ENCODE measurements at places on chromosomes 7 and 10.

- DNase-seq = no peak
Observed at GRCh38 chr7:141585592-141586510, 34.6 kb downstream of the AGK start.

GRCh38 chr10:73506491-73506890 is 10.7 kb upstream of the PPP3CB start:
- DNase-seq = no peak

DNA sequence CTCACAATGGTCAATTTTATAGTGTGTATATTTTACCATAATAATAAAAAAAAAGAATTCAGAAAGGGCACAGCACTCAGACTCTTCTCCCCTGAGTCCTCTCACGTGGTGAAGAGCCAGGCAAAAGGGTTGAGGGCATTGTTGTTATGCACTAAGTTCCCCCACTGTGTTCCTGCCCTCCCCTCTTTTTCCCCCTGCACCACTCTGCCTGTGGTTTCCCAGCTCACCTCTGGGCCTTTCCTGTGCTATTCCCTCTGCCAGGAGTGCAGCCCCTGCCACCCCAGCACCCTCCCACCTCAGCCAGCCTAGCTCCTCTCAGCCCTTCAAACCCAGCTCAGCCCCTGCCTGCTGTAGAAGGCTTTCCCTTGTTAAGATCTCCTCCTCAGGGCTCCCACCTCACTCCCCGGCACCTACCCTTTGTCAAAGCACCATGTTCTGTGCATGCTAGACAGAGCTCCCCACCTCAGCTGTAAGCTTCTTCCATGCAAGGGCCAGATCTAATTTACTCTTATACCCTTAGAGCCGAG is 108.5 kb downstream of the KCNMA1 start:
- no peak for DNase-seq

DNA sequence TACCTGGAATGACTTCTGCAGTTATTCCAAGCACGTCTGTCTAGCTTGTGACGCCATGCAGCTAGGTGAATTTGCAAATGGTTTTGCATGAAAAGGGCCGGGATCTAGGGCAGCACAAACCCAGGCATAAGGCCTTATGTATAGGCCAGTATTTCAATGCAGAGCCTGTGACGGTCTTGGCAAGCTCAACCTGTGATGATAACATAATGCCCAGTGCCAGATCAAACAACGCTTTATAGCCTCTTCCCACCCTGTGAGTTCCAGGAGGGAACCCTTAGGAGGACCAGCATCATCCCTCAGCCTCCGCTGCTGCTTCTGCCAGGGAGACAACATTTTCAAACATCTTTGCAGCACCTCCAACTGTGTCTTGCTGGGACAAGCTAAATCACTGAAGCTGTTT is 390.7 kb downstream of the INHBA start:
- no peak for DNase-seq

- no peak for DNase-seq
Observed at GRCh38 chr10:128553755-128554154, 427.5 kb upstream of the MKI67 start.

DNA sequence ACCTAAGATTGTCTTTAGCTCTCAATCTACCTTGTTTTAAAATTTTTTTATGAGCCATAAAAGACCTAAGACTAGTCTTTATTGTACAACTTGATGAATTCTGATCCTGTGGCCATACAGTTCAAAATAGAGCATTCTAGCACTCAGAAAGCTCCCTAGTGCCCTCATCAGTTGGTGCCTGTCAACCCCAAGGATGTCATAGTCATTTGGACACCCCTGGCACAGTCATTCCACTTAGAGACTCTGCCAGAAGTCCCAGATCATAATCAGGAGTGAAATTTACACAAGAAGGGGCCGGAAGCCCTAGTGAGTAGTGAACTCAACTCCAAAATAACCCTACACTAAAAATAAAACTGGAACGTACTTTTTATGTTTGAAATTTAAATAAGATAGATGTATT is 80.0 kb upstream of the INSIG1 start:
- DNase-seq = no peak

GRCh38 chr10:75115137-75115536 is 3.7 kb downstream of the SAMD8 start:
- no peak for DNase-seq

- DNase-seq = no peak
Observed at GRCh38 chr7:34237493-34237849, 332.1 kb downstream of the BMPER start.

DNA sequence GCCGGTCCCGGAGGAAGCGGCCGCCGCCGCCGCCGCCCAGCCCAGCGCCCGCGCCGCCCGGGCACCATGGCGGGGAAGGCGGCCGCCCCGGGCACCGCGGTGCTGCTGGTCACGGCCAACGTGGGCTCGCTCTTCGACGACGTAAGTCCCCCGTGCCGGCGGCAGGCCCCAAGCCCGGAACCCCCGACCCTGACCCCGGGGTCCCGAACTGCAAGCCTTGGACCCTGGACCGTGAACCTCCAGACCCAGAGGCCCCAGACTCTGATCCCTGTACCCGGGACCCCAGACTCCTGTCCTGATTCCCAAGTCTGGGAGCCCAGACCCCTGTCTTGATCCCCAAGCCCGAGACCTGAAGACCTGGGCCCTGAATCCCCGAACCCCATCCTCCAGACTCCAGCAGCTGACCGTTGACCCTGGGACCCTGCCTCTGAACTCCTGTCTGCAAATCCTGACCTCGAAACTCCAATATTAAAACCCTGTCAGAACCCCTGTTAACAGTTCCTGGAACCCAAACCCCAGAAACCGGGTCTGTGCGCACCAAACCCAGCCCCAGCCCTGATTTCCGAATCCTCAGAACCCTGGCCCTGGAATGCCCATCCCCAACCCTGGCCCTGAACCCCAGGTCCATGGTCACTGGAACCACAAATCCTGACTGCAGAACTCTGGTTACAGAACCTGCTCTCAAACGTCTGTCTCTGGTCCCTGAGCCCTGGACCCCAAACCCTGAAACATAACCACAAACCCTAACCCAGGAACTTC is 623 bp downstream of the INPP5A start:
- DNase-seq = no peak

GRCh38 chr10:115975506-115975905 is 297.5 kb downstream of the GFRA1 start:
- no peak for DNase-seq

DNA sequence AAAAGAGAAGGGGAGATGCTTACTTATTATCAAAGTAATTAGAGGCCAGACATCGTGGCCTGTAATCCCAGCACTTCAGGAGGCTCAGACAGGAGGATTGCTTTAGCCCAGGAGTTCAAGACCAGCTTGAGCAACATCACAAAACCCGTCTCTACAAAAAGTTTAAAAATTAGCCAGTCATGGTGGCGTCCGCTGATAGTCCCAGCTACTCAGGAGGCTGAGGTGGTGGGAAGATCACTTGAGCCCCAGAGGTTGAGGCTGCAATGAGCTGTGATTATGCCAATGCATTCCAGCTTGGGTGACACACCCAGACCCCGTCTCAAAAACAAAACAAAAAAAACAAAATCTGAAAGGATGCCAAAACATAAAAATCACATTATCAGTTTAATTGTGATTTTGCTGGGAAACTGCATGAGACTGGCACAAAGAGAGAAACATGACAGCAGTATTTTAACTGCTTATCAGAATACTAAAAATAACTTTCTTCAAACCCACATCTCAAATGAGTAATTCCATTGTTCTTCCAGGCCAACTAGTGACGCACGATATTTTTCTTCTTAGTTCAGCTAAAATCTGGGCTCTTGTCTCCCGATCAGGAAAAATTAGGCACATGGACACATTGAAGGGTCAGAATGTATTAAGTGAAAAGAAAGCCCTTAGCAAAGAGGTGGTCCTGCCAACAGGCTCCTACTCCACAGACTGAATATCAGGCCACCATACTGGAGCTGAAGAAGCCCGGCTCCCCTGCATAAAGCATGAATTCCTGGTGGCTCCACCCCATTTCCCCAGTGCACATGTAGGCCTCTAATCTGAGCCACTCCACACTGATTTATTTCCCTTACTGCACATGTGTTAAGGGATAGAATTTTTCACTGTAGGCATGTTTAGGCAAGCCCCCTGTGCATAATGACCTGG is 9.6 kb upstream of the CCM2 start:
- no peak for DNase-seq

DNA sequence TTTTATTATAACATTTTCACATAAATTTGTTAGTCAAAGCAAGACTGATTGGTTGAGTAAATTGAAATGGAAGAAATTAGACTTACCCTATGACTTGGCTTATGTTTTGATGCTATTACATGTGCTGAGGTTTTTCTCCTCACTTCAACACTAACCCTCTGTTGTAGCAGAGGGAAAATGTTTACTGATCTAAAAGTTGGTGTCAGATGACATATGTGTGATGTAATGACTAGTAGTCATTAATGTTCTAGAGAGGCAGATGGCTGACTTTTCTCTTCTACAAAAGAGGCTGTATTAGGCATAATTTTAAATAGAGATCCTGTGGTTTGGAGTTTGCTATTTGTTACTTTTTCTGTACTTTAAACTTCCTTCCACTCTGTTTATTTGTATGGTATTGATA is 266.0 kb downstream of the BBS9 start:
- peak; percentile 50 for DNase-seq

- peak; percentile 81 for DNase-seq
Observed at GRCh38 chr7:26865094-26865388, 651 bp upstream of the SKAP2 start.

GRCh38 chr7:138886501-138886917 is 88.5 kb upstream of the ATP6V0A4 start:
- DNase-seq = peak; percentile 52

DNA sequence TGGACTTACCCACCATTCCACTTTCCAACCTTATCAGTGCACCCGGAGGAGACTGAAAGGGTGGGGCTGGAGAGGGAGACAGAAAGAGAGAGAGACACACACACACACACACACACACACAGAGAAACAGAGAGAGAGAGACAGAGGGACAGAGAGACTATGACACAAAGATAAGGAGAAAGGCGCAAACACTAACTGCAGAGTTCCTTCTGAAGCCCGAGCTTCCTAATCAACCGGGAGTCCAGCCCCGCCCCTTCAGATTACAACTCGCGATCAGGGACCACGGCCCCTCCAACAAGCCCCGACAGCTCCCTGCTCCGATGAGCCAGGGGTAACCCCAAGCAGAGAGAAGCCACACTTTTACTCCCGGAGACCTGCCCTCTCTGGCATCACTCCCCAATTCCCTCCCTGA is 499 bp downstream of the GAL3ST4 start:
- no peak for DNase-seq

GRCh38 chr7:153152801-153153422 is 393.4 kb downstream of the ACTR3B start:
- DNase-seq = no peak

- no peak for DNase-seq
Observed at GRCh38 chr7:1457949-1458682, 1.2 kb downstream of the MICALL2 start.

GRCh38 chr10:35046074-35046473 is 44.1 kb downstream of the CUL2 start:
- no peak for DNase-seq

- no peak for DNase-seq
Observed at GRCh38 chr7:11171569-11172192, 198.0 kb downstream of the PHF14 start.

DNA sequence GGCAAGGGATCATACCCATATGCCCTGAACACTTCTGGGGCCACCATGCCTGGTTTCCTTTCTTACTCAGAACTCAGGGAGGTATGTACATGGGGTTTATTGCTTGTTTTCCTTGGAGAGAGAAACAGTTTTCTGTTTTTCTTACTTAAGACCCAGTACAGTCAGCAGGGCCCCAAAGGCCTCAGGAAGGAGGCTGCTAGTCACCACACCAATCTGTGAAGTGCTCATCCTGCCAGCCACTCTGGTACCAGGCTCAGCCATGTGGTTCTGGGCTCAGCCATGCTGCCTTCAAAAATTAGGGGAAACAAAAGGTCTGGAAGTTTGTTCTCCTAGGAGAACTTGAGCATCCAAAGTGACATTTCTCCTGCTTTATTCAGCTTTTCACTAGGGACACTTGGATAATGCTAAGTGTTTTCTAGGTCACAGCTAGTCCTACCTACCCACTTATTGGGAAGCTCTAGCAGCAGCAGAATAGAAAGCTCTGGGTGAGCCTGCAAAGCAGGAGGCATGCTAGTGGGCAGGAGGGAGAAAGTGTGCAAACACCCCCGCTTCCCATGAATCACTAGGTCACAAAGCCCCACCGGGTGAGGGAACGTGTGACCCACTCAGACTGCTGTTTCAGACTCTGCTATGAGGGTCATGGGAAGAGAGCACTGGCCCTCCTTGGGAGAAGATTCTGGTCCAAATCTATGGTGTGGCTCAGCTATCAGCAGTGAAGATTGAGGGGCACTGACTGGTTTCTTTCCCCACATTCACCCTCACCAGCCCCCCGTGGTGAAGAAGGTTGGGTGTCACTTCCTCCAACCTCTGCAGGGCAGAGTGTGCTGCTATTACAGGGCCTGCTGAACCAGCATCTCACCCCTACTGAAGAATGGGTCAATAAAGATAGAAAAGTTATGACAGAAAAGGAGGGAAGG is 23.9 kb downstream of the NUDCD3 start:
- DNase-seq = no peak

- DNase-seq = no peak
Observed at GRCh38 chr10:79155301-79156081, 86.7 kb downstream of the ZMIZ1 start.
